NCI-H187 (cell line): ENCODE measurements at places on chromosomes 11 and 22.

DNA sequence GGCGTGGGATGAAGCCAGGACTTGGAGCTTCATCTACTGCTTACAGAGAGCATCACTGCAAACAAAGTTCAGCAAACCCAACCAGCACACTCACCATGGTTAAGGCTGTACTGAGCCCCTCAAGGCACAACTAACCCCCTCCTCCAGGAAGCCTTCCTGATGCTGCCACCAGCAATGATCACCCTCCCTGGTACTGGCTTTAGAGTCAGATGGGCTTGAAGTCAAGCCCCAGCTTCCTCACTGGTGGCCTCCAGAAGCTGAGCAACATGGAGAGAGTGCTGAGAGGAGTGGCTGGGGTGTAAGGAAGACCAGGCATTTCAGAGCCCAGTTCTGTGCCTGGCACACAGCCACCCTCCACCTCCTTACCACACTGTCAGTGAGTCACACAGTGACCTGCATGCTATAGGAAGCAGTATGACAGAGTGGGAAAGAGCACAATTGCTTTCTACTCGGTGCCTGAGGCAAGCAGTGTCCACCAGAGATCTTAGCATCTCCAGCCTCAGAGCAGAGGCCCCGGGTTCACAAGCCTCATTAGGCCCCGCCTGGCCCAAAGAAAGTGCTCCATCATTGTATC is 24.7 kb upstream of the BAIAP2L2 start:
- DNase-seq: no peak

- DNase-seq: no peak
Measured at GRCh38 chr11:115244758-115245157, 259.5 kb downstream of the CADM1 start.

DNA sequence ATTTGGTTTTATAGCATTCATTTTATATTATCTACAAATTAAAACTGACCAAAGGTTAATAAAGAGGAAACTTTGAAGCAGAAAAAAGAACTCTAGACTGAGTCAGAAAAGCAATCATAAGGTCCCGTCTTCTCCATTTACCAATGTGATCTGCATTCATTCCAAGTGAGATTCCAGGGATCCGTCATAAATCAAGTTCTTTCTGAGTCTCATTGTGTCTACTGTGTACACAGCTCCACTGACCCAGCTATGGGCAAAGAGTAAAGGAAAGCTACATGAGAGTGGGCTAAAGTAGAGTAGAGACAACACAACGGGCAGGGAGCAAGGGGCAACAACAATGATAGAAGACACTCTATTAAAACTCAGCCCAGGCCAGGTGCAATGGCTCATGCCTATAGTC is 15.3 kb downstream of the FAM168A start:
- no peak for DNase-seq

GRCh38 chr22:25113316-25113721 is 86.3 kb upstream of the CRYBB3 start:
- no peak for DNase-seq

GRCh38 chr11:66692446-66692845 is 14.8 kb upstream of the RBM4B start:
- DNase-seq: no peak

DNA sequence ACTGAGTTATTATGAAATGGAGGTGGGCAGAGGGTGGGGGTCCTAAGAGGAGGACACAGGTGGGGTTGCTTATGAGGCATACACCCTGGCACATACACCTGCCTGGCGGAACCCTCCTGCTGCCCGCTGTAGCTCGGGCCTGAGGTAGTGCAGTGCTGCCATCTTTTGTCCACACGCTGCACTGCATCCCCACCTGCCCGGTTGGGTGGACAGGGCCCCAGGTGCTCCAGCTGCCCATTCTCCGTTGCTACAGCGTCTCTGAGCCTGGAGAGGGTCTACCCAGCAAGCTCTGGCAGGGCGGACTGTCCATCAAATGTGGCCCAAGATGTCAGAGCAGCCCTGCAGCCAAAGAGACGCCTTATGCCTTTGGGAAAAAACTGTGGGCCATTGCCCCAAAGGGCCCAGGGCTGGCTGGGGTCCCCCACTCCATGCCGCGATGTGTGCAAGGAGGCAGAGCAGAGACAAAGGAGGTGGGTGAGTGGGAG is 131.2 kb downstream of the BUD13 start:
- peak; percentile 14 for DNase-seq

GRCh38 chr22:45972889-45973253 is 4.1 kb downstream of the WNT7B start:
- DNase-seq: no peak

DNA sequence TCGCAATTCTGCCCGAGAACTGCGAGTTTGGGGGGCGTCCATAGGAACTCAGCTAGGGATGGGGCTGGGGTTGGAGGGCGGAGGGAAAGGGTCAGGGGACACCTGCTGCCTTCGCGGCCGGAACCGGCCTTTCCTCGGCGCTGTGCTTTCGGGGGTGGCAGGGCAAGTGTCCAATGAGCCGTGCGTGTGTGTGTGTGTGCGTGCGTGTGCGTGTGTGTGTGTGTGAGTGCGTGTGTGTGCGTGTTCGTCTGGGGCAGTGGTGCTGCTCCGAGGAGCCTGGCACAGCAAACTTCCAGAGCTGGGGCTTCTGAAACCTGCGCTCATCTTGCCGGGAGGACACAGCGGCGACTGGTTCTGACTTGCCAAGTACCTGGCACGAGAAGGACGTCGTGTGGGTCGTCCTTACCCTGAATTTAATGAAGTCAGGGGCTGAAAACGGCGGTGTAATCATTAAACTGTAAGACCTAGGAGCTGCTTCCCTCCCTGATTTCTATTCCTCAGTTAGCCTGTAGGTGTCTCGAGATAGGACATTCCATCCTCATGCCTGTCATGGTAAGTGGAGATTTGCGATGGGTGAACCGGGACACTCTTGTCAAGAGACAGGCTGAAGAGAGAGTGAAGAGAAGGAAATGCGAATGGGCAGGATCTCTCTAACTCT is 27.0 kb upstream of the AMOTL1 start:
- peak; percentile 23 for DNase-seq

- no peak for DNase-seq
Measured at GRCh38 chr22:26431261-26431995, 2.4 kb downstream of the ASPHD2 start.

DNA sequence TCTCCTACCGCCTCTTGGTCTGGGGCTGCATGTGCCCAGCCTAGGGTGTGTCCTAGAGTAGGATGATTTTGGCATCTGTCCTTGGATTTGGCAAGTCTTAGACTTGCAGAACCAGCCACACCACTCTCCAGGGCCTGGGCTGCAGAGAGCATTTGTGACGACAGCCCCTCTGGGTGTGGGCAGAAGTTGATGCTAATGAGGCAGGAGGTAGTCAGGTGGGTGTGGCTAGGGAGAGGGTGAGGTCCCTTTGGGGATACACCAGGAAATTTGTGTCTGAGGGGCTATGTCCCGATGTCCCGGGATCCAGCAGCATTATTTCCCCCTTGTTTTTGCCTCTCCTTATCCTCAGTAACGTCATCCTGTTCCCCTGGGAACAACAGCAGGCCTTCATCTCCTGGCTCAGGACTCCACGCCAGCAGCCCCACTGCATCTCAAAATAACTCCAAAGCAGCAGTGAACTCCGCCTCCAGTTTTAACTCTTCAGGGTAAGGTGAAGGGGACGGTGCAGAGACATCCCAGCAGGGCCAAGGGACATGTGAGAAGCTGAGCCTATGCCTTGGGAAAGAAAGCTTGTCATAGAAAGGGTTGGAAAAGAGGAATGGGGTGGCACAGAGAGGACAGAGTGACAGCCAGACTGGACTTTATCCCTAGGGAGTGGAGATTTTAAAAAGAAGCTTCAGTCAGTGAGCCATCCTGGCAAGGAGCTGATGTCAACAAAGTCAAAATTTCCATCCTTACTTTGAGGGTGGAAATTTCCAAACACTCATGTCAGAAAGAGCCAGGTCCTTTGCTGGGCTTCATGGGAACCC is 8.0 kb upstream of the TLCD5 start:
- no peak for DNase-seq

DNA sequence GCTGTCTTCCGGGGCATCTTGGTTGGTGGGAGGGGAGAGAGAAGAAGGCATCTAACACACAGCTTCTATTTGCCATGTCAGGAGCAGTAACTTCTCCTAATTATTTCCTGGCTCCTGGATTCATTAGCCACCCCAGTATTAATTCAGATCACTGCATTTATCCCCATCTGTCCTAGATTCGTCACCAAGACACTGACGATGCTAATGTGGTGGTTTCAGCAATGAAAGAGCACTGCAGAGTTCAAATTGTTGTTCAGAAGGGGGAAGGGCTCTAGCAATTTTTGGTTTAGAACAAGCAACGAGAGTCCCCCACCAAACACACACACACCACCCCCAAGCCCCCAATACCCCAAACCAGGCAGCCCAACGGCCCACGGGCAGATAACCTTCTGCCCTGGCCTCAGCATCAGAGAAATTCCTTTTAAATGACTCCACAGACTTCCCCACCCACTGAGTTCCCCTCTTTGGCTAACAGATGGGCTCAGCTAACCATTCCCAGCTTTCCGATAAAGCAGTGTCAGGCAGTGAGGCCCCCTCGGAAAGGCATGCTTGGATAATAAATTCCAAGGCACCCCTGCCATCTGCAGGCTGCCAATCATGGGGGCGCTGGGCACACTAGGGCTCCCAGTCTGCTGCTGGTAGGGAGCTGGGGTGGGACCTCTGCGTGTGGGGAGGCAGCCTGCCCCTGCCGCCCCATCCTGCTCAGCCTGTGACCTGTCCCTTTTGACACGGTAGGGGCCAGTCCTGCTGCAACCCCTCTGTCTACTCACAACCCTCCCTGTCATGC is 453.5 kb downstream of the MIAT start:
- no peak for DNase-seq

GRCh38 chr11:131600628-131601027 is 230.2 kb downstream of the NTM start:
- DNase-seq: no peak

GRCh38 chr11:72338266-72338665 is 94.3 kb upstream of the PHOX2A start:
- no peak for DNase-seq

DNA sequence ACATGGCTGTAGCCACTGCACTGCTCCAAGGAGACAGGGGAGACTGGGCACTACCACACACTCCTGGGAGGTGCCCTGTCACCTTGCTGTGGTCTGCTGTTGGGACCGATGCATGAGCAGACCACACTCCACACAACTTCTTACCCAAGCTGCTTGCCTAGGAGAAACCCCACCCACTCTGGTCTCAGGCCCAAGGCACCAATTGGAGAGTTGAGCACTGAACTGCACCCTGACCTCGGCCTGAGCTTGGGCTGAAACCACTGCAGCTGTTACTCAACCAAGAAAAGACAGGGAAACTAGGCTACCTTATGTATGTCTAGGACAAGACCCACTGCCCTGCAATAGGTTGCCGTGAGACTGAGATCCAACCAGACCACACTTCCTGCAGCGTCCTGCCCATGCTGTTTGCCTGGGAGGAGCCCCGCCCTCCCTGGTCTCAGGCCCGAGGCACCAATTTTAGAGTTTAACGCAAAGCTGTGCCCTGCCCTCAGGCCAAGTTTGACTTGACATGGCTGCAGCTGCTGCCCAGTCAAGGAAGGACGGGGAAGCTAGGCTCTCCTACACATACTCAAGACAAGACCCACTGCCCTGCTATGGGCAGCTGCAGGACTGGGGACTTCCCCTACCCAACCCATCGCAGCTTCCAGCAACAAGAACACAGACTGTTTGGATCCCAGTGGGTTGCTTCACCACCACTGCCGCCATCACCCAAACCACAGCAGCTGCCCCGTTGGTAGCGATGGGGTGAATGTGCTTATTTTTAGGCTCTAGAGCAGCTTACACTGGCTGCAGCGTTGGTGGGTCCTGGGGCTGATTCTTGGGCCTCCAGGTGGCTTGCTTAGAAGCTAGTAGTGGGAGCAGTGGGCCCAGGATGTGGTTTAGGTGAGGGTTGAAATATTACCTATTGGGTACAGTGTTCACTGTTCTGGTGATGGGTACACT is 66.8 kb downstream of the BRD1 start:
- DNase-seq: no peak

GRCh38 chr11:122046846-122047245 is 69.2 kb downstream of the BLID start:
- no peak for DNase-seq

DNA sequence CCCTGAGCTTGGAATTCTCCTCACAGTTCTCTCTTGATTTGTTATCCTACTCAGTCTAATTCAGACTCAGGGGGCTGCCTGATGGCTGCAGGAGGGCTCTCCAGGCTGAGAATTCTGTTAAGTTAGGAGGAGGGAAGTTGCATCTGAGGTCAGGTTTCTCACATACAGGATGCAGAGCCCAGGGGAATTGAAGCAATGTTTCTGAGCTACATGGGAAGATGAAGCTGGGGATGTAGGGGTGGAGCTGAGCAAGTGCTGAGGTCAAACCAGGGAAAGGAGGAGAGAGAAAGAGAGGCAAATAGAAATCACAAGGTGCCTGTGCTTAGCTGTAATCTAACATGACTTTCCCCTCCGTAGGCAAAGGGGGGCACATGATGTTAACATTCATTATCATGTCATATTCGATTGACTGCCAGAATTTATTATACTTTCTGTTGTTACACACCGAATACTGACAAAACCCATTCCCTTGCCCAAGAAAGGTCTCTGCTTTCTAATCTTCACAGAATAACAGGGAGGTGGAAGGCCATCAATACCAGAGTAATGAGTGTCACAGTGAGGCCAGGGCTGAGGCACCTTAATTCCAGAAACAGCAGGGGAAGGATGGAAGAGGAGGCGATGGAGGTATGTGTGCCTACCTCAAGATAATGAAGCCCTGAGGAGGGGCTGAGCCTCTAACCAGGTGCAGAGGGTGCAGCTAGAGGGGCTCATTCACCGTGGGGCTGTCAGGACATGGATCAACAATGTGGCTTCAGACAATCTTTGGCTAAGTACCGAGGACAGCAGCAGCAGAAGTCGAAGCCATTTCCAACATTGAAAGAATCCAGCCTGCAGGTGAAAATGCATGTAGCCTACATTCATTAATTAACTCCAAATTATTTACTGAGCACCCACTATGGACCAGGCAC is 205.4 kb upstream of the SNX19 start:
- DNase-seq: no peak
